Tongue (tissue), 3 donors: ENCODE measurements at places on chromosomes 6 and 20.

DNA sequence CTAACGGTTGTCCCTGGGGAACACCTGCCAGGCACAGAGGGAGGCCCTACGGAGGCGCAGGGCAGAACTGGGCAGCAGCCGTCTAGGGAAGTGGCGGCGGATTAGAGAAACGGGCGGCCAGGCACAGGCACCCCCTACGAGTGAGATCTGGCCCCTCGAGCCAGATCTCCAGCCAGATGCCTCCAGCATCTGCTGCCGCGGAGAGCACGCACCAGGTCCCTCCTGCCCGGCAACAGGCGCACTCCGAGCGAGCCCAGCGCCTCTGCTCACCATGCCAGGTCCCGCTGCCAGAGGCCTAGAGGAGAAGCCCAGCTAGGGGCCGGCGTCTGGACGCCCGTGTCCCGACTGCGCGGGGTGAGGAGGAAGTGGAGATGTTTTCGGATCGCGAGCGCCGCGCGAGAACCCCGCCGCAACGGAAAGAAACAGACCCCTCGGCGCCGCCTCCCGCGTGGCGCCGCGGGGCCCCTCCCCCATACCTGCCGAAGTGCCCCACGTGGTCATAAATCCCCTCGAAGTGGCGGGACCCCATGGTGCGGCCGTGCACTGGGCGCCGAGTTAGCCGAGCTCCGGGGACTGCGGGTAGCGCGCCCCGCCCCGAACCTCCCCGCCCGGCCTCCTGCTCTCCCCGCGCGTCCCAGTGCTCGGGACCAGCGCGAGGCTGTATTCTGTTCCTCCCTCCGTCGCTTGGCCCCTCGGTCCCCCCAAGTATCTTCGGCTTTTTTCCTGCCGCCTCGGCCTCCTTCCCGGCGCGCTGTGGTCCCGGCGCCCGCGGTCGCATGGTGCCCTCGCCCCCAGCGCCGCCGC is at the start of gene SLC22A16:
Gene SLC22A16 (minus strand): TSS at position 568 of the 804 bp plus-strand sequence. CDS start 39 bp downstream, at position 529.
- DNase-seq, result peak; percentile 34

DNA sequence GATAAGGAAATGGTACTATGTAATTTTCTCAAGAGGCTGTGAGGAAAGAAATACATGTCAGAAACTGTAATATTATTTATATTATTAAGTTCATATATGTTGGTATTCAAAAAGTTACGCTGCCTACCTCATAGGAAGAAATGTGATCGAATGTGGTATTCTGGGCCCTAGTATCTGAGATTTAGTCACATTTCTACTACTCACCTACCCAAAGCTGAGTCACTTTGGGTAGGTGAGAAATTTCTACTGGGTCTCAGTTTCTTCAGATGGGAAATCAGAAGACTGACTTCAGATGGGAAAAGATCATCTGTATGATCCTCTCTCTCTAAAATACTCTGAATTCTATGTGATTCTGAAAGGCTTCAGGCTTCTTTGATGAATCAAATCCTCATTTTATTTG is 411.0 kb downstream of the SYNE1 start:
- no peak for DNase-seq

- no peak for DNase-seq
Measured at GRCh38 chr6:22218410-22218809, 78.4 kb downstream of the PRL start.

DNA sequence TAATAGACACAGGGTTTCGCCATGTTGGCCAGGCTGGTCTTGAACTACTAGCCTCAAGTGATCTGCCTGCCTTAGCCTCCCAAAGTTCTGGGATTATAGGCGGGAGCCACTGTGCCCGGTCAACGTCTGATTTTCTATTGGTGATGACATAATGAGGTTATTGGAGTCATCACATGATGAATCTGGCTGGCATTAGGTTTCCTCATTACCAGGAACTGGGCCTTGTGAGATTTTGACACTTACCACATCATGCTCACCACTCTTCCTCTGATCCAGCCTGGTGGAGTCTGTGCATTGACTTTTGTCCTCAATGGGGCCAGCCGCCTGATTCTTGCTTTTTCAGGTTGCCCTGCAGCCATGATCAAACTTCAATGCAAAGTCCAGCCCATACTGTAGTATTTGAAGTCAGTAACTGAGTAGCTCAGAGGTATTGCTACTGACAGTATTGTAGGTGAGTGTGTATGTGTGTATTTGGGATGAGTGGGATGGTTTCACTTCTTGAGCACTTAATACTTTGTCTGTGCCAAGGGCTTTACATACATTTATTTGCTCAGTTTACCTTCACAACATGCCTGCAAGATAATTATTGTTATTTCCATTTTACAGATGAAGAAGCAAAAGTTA is 16.0 kb downstream of the ANKS1A start:
- no peak for DNase-seq

- DNase-seq, result no peak
Measured at GRCh38 chr20:52469128-52469527, 277.5 kb upstream of the ZFP64 start.

DNA sequence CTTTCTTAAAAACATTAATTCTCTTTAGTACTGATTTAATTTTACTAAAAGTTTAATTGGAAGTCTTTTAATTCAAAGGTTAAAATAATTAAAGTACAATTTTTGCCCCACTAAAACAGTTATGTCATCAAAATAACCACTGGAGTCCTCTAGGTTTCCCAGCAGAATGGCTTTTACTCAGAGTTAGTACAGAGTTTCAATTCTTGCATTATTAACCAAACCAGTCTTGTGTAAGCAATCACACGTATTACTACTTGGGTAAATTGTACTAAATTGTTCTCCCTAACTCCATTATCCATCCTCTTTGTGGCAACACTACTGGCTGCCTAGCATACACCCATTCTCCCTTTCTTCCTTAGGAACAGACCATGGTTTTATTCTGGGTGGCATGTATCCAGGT is 36.9 kb downstream of the CDK19 start:
- no peak for DNase-seq

- DNase-seq, result peak; percentile 91
Measured at GRCh38 chr6:139240161-139241010, 51.4 kb downstream of the TXLNB start.

- no peak for DNase-seq
Measured at GRCh38 chr6:126153661-126154060, 167.3 kb downstream of the TRMT11 start.

DNA sequence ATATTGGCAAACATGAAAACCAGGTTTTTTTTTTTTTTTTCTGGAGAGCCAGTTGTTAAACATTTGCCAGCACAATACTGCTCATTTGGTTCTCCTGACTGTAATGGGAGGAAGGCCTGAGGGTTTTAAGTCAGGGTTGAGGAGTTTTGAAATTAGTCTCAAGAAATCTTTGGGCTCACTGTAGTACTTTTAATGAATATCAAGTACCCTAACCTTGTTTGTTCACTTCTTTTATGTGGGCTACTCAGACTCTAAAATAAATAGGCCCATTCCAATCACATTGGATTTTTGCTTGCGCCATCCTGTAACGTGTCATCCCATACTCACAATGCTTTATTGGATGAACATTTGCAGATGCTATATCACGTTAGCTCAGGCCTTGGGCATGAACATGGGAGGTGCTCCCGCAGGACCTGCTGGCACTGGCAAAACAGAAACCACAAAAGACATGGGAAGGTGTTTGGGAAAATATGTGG is 146.9 kb downstream of the DNAH8 start:
- no peak for DNase-seq

GRCh38 chr6:26475823-26476729 is 18.3 kb downstream of the BTN2A1 start:
- DNase-seq, result no peak

- DNase-seq, result peak; percentile 71
Measured at GRCh38 chr20:1803061-1803931, 91.9 kb upstream of the SIRPA start.

GRCh38 chr6:7276199-7276524 is 36.8 kb downstream of the SSR1 start:
- no peak for DNase-seq

GRCh38 chr6:137659871-137660270 is 165.7 kb upstream of the OLIG3 start:
- DNase-seq, result no peak

DNA sequence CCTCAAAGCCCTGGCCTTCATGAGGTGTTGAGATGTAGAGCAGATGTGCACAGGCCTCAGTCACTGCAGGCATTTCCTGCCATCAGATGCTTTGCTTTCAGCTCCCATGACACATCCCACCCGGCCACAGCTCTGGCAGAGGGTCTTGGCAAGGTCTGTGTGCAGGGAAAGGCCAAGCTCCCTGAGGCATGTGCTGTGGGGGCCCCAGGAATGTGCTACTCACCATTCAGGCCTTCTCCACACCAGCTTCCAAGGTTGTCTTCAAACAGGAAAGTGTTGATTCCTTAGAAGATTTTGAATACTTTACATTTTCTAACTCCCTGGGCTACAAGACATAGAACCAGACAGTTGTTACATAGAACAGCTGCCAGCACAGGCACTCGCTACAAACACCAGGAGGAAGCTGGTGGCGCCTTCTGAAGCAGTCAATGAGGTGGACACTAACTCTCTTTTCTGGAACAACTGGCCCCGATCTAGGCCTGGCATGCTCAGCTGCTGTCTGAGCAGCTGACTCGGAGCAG is 27.8 kb downstream of the CASS4 start:
- DNase-seq, result peak; percentile 94

DNA sequence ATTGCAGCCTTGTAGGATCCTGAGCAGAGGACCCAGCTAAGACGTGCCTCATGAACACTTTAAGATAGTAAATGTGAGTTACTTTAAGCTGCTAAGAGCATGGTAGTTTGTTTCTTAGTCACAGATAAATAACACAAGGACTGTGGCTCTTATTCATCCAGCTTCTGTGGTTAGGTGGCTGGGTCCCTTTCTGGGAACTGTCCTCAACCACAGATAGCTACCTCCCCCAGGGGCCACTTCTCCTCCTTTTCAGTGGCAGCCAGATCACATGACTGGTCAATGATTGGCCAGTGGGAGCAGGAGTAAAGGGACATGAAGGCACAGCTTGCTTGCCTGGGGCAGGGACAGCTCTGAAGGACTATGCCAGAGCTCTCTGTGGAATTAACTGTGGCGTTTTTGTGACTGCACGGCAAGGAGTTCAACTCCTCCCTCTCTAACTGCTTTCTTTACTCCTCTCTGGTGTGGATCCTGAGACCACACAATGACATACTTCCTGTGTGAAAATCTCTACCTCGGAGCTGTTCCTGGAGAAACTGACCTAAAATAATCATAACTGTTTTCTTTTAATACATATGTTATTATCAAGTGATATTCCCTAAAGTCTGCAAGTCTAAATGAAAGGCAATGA is 76.5 kb downstream of the NRN1 start:
- no peak for DNase-seq

GRCh38 chr20:8711501-8711900 is 357.4 kb upstream of the PLCB4 start:
- DNase-seq, result no peak

DNA sequence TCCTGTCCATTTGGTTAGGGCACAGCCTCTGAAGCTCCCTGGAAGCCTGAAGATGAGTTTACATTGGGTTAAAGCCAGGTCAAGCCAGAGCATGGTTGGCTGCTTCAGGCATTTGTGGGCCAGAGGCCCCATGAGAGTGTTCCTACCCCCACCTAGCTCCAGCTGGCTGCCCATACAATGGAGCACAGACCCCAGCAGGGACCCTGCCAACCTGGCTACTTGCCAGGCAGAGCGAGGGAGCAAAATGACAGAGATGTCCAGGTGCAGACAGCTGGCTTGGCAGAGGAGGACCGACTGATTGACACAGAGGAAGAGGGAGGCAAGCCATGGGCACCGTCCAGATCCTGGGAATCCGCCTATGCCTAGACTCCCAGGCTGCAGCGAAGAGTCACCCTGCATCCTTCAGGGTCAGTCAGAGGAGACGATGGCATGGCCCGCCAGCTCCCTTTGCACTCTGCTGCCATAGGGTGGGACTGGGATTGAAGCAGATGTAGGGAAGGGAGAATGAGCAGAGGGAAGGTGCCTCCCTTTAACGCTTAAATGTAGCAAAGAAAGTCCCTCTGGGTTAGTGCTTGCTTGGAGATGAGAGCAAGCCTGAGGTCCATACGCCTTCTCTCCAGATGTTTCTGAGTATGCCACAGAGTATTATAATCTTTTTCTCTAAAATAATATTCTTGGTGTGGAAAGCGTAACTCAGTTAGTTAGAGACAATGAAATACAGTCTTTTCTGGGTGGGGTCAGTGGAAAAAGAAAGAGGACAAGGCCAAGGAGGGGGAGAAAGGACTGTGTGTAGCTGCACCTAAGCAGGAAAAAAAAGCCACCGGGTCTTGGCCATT is 77.6 kb upstream of the FYN start:
- DNase-seq, result peak; percentile 96

DNA sequence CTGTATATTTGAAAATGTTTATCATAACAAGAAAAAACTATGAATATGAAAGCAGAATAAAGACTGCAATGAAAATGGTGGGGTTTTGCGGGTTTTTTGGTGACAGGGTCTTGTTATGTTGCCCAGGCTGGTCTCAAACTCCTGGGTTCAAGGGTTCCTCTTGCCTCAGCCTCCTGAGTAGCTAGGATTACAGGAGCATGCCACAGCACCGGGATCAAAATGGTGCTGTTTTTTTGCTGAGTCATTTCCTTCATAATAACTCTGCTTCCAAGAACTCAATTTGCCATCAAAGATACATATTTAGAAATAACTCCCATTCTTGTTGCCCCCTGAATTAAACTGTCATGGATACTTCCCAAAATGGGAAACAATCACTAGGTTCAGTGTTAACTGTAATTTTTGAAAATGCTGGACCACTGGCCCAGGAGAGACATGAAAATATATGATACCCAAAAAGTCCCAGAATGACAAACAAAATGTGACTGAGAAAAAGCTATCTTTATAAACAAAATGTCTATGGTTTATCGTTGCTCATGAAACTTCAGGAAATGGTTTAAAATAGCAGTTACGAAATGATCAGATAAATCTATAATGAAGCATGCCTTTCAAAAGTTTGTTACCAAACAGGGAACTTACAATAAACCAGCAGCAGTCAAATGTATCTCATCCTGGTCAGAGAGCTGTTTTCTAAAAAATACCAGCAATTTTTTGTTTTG is 32.2 kb downstream of the ILRUN start:
- DNase-seq, result no peak

DNA sequence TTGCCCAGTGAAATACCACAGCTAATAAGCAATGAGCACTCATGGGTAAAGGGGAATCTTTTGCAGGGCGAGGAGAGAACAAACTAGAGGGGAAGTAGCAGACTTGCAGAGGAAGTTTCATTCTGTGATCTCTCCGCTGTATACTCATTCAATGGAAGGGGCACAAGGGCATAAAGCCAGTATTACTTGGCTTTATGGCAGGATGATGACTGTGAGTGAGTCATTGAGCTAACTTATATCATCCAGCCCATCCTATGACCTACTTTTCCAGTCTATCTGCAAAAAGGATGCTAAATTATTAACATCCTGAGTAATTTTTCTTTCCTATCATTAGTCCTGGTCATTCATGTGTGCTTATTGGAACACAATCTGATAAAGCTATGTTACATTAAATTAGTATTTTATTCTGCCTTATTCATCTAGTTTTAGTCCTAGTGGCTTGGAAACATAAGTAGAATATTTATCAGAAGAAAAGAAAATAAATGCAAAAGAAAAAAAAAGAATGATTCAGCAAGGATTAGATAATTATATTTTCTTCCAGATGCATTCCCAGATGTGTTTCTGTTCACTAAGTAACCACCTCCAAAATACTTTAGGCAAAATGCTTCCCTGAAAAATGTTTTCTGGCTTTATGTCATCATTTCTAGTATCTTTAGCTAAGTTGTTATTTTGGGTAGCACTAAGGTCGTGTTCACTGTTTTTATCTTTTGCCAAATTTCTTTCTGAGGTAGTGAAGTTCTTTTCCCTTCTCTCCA is 471.7 kb downstream of the CDKAL1 start:
- peak; percentile 28 for DNase-seq

- peak; percentile 32 for DNase-seq
Measured at GRCh38 chr6:151436802-151437201, 15.1 kb downstream of the RMND1 start.
